T-helper 2 cell (primary cell): ENCODE measurements at places on chromosomes 5 and 9.

DNA sequence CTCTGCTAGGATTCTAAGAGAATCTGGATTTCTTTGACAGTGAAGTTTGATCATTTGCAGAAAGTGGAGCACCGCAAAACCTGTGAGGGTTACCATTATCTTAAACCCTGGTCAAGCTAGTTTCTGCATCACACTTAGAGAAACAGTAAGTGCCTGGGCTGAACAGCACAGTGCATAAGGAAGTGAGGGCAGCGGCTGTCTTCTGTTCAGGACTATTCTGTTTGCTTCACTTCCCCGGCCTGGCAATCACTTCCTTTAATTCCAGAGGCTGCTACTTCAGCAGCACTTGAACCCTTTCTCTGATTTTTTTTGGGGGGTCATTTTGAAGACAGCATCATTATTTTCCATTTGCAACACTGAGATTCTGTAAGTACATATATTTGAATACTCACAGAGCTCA lies 32.0 kb downstream of the SEMA6A start:
- DNase-seq = no peak

DNA sequence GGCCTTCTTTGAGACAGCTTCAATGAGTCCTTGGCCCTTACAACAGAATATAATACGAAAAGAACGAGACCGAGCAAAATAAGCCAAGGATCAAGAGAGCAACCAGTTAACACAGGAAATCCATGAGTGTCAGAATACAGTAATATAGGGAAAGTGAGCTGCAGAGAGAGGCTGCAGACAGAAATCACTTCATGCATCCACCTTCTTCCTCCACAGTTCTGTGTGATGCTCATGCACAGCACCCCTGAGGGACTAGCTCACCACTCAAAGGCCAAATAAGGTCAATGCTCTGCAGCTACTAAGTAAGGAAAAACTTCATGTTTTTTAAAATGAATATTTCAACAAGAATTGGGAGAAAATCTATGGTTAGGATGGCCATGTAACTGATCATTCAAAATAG lies 257.1 kb downstream of the MCTP1 start:
- peak; percentile 35 for DNase-seq

- no peak for DNase-seq
Observed at GRCh38 chr9:114278881-114279570, 43.9 kb upstream of the ORM1 start.

DNA sequence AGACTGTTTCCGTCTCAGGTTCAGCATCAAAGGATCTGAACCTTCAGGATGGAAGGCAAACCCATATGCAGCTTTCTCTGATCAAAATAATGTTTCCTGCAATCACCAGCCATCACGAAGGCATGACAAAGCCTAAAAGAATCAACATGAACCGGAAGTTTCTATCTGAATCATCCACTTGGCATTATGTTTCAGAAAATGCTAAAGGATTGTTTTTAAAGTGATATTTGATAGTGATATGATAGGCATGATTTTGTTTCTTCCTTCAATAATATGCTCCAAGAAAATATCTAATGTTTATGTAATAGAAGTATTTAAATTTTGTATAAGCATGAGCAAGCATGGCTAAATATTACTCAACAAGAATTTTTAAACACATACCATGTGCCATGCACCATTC lies 219.6 kb downstream of the PLK2 start:
- DNase-seq = no peak

- no peak for DNase-seq
Observed at GRCh38 chr9:98180996-98181395, 11.4 kb downstream of the CORO2A start.

DNA sequence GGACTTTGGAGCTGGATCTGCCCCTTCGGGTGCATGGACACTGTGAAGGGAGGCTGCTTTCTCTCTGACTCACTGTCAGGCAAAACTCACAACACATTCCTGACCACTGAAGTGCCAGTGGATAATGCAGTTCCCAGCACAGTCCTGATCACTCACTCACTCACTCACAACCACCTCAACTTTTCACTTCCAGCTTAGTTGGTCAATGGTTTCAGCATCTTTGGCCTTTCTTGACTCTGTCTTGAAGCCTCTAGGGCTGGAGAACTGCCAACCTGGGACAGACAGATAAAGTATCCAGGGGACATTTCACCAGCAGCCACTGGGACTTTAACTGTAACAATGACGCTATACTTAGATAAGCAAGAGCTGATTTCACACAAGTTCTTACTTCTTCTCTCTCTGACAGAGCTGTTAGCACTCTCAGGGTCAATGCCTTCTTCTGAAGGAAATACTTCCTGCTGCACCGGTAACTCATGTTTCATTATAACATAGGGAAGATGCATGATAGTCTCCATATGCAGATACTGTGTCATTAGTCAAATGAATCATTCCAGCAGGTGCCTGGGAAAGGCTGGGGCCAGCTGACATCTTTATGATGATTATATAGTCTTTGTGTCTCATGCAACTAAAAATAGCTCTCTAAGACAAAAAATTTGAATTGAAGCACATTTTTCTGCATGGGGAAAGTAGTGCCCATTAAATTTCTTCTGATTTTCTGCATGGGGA lies 499.0 kb downstream of the SEMA5A start:
- no peak for DNase-seq

- DNase-seq = no peak
Observed at GRCh38 chr9:27659001-27659400, 85.7 kb upstream of the C9orf72 start.

GRCh38 chr9:120464176-120464886 lies 115.6 kb downstream of the CDK5RAP2 start:
- no peak for DNase-seq

GRCh38 chr5:7754997-7755596 lies 95.8 kb downstream of the CFAP90 start:
- DNase-seq = no peak

- no peak for DNase-seq
Observed at GRCh38 chr5:122701640-122702523, 73.0 kb upstream of the SNX2 start.

DNA sequence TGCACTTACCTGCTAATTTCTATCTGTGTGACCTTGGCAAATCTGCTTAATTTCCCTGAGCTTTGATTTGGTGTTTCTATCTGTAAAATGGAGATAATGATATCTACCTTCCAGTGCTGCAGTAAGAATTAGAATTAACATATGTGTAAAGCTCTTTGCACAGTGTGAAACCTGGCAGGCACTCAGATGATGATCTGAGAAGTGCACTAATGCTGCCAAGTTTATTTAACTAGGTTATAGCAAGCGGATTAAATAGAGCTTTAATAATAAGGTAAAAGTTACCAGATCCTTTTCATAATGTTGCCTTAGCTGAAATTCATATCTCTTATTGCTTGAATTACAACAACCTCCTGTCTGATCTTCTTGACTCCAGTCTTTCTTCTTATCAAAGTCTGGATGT lies 315.3 kb upstream of the CD180 start:
- no peak for DNase-seq

GRCh38 chr5:125798307-125798706 lies 624.9 kb upstream of the GRAMD2B start:
- no peak for DNase-seq

GRCh38 chr9:38047301-38048251 lies 21.5 kb downstream of the SHB start:
- no peak for DNase-seq

DNA sequence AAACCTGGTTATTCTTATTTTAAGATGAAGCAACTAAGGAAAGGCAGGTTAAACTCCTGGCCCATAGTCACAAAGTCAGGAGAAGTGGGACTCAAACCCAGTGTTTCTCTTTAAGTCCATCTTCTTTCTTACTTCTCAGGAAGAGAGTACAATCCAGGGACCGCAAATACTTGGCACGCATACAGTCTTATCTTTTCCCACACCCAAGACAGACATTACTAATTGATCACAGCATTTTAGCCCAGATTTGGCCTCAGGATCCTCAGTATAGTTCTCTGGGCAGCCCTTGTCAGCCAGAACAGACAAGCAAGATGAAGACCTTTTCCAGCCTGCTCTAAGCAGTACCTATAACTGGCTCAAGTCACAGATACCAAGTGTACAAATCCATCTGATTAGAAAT lies 125.5 kb upstream of the RAI14 start:
- no peak for DNase-seq

GRCh38 chr9:2859776-2860379 lies 16.0 kb upstream of the PUM3 start:
- DNase-seq = no peak

GRCh38 chr9:70791936-70792335 lies 329.5 kb downstream of the TRPM3 start:
- DNase-seq = no peak

- no peak for DNase-seq
Observed at GRCh38 chr5:18032744-18033143, 398.5 kb downstream of the TAF11L14 start.

DNA sequence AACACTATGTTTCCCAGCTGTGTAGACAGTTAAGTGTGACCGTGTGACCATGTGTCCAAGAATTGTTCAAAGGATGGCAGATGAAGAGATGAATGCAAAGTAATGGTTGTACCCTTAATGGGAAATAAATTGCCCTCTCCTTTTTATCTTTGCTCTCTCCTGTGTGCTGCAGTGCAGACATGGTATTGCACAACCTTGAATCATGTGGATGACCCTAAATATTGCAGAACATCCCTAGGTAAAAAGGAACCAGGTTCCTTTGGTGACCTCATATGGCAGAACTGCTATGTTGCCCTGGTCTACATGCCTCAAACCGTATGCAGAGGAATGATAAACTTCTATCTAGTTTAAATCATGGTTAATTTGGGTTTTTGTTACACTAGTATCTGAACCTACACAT lies 81.7 kb upstream of the CTNND2 start:
- DNase-seq = no peak

DNA sequence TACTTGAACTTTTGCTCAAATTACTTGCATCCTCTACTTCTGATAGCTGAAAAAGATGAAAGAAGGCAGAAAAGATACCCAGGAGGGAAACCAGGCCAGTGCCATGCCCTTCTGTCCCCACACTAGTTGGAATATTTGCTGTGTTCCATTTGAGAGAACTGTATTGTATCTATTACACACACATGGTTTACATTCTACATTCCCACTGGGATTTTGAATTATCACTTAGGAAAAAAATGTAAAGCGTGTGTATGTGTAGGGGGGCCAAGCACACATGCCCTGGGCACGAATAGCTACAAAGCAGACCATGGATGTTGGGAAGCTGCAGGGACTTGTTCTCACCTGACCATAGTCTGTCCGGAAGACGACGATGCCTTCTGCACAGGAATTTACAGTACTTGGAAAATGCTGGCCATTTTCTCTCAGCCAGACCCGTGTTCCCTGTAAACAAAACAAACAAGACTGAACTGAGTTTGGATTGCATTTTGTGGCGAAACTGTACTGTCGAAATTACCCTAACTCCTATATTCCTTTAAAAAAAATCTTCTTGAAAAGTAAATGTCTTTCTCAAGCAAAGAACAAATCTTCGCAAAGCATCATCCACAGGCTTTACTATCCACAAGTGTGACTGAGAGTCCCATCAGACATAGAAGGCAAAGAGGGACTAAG lies 58.7 kb downstream of the MYO10 start:
- no peak for DNase-seq

GRCh38 chr5:114565139-114565538 lies 203.3 kb downstream of the KCNN2 start:
- no peak for DNase-seq

- no peak for DNase-seq
Observed at GRCh38 chr9:23766613-23767012, 59.4 kb downstream of the ELAVL2 start.

GRCh38 chr5:36089989-36090388 lies 23.3 kb upstream of the UGT3A2 start:
- DNase-seq = no peak

- DNase-seq = no peak
Observed at GRCh38 chr9:116456490-116457088, 230.5 kb upstream of the TRIM32 start.
